ENCODE measurements at places on chromosomes 2 and 18. TPM values are rescaled to one million over a fixed set of nuclear protein-coding genes. Genes with fewer than 3 reads are reported as not detected.

The IL36RN gene
- not detected for total RNA-seq

The ANKRD30BL gene
- total RNA-seq: not detected

The HOXD12 gene
- total RNA-seq: not detected

The RTP5 gene
- not detected for total RNA-seq

The RAB6C gene
- total RNA-seq: not detected

The DPP10 gene
- total RNA-seq: under 0.01 TPM

The MALL gene
- total RNA-seq: 7.3 TPM

The ZNF516 gene
- total RNA-seq: 26.1 TPM

The PROKR1 gene
- total RNA-seq: not detected

The GNAL gene
- total RNA-seq: 0.72 TPM

The CIDEA gene
- not detected for total RNA-seq

The RBKS gene
- total RNA-seq: 1.8 TPM

The B3GNT7 gene
- not detected for total RNA-seq

The CRYBA2 gene
- not detected for total RNA-seq

The LHCGR gene
- total RNA-seq: not detected

The MYO3B gene
- under 0.01 TPM for total RNA-seq

The CHRNG gene
- total RNA-seq: not detected

The HNMT gene
- 19.8 TPM for total RNA-seq

The TCF23 gene
- under 0.01 TPM for total RNA-seq

The IL36A gene
- total RNA-seq: not detected

The MC5R gene
- not detected for total RNA-seq

The PARD6G gene
- total RNA-seq: 1.1 TPM

The ABCG8 gene
- total RNA-seq: not detected

All from cardiac atrium fibroblast (primary cell).